ENCODE measurements at places on chromosomes 12 and 14. TPM values are rescaled to one million over a fixed set of nuclear protein-coding genes. Genes with fewer than 3 reads are reported as not detected.

The CTSG gene
- 32.5 TPM for total RNA-seq

The COCH gene
- total RNA-seq = 0.33 TPM

The SYCP3 gene
- total RNA-seq = 0.17 TPM

The SPTB gene
- total RNA-seq = 332 TPM

The STRAP gene
- 41.0 TPM for total RNA-seq

The PAH gene
- 327 TPM for total RNA-seq

The KLRC2 gene
- 1.5 TPM for total RNA-seq

The SPIC gene
- total RNA-seq = 2.3 TPM

The LMNTD1 gene
- not detected for total RNA-seq

The ABCD2 gene
- under 0.01 TPM for total RNA-seq

The NID2 gene
- 23.3 TPM for total RNA-seq

The RAPGEF3 gene
- total RNA-seq = 1.3 TPM

DNA sequence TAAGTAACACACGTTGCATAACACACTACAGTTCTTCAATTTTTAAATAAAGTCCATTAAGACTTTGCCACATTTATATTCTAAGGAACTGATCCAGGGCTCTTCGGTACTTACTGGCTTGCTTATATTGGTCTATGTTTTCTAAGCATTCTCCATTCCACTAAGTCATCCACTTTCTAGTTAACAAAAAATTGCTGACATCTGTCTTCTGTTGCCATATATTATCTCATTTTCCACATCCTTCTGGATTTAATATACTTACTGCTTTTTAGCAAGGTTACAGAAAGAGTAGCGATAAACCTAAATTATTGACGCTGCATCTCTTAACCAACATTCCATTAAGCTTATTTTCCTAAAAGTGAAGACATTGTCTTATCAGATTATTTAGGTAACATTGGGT, 238.4 kb upstream of the LRIG3 start:
- no peak overlapping the region for H3K27ac ChIP-seq
- H3K36me3 ChIP-seq = no peaks in the 10 kb centered on the region
- no peaks in the 10 kb centered on the region for H3K27me3 ChIP-seq
- H3K4me1 ChIP-seq = no peaks in the 10 kb centered on the region

GRCh38 chr12:123934016-123934620, 38.5 kb downstream of the CCDC92 start:
- no peaks in the 10 kb centered on the region for H3K27me3 ChIP-seq
- no peak overlapping the region for H3K4me3 ChIP-seq
- no peak overlapping the region for H3K27ac ChIP-seq
- no peaks in the 10 kb centered on the region for H3K4me1 ChIP-seq
- H3K36me3 ChIP-seq = no peaks in the 10 kb centered on the region

GRCh38 chr12:94710933-94711332, 60.6 kb upstream of the TMCC3 start:
- H3K27me3 ChIP-seq = no peaks in the 10 kb centered on the region
- no peak overlapping the region for H3K4me3 ChIP-seq

- no peak overlapping the region for H3K4me3 ChIP-seq
- no peaks in the 10 kb centered on the region for H3K27me3 ChIP-seq
- H3K27ac ChIP-seq = peak overlapping the region; percentile 58
- no peaks in the 10 kb centered on the region for H3K36me3 ChIP-seq
Observed at GRCh38 chr14:103031956-103032355, 25.4 kb downstream of the CDC42BPB start.

GRCh38 chr12:108667349-108667748, 33.7 kb upstream of the SELPLG start:
- H3K4me3 ChIP-seq = no peak overlapping the region
- no peaks in the 10 kb centered on the region for H3K27me3 ChIP-seq
- DNase-seq = no peak
- peaks cover 29% of the 10 kb centered on the region for H3K4me1 ChIP-seq
- H3K27ac ChIP-seq = peak overlapping the region; percentile 88
- no peaks in the 10 kb centered on the region for H3K36me3 ChIP-seq

- no peak overlapping the region for H3K27ac ChIP-seq
- no peaks in the 10 kb centered on the region for H3K27me3 ChIP-seq
- no peak overlapping the region for H3K4me3 ChIP-seq
- peak; percentile 41 for DNase-seq
Observed at GRCh38 chr12:51678086-51678724, 87.2 kb downstream of the SCN8A start.

DNA sequence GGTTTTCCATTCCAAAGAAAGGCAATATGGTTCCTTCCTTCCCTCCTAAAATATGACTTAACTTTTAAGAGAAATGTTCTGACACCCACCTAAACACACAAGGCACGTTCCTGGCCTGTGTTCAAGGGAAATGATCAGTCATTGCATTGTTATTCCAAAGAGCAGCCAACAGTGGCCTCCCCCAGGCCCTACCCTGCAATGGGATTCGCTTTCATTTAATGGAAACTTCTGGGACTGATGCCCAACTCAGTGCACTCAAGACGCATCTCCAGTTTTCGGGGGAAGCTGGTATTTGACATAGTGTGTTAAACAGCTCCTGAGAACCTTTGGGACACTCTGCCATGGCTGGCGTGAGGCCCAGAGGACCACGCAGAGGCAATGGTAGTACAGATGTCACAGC, 65.9 kb downstream of the DDX51 start:
- H3K4me1 ChIP-seq = no peaks in the 10 kb centered on the region
- H3K27ac ChIP-seq = no peak overlapping the region
- H3K36me3 ChIP-seq = peaks cover 36% of the 10 kb centered on the region
- no peak overlapping the region for H3K4me3 ChIP-seq
- DNase-seq = no peak

DNA sequence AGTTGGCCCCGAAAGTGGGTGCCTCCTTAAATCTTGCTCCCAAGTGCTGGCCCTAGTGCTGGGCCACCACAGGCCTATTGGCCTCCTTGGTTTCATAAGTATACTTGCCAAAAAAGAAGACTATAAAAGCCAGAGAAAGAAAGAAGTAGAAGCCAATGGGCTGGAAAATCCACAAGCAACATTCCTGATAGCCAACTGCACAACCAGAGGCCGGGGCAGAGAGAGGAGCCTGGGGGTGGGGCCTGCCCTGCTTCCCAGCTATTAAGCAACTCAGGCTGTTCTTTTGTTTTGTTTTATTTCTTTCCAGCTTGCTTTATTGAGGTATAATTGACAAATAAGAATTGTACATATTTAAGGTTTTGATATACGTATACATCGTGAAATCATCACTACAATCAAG, 177.2 kb upstream of the NTF3 start:
- no peak overlapping the region for H3K27ac ChIP-seq
- no peak for DNase-seq
- H3K4me1 ChIP-seq = no peaks in the 10 kb centered on the region
- H3K4me3 ChIP-seq = no peak overlapping the region

DNA sequence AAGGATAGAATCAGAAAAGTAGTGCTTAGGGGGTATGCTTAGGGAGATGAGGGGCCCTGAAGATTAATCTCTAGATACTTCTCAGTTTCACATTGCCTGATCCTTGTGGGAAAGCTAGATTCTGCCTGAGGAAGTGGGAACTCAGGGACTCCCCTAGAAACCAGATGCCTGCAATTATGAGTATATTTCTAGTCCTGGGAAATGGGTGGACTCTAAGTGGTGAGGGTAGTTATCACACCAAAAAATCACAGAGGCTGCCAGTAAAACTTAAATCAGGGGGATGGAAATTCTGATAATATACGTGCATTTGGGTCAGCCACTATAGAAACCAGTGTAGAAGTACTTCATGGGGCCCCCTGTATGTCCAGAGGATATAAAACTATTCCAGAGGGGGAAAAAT, 18.3 kb downstream of the HOXC4 start:
- no peaks in the 10 kb centered on the region for H3K36me3 ChIP-seq
- peaks cover 2% of the 10 kb centered on the region for H3K27me3 ChIP-seq
- no peaks in the 10 kb centered on the region for H3K4me1 ChIP-seq

- no peaks in the 10 kb centered on the region for H3K36me3 ChIP-seq
- no peak overlapping the region for H3K27ac ChIP-seq
- DNase-seq = no peak
Observed at GRCh38 chr12:115433014-115433634, 749.1 kb upstream of the TBX3 start.
